Osteoblast (primary cell): ENCODE measurements at places on chromosomes 13 and 19. TPM values are rescaled to one million over a fixed set of nuclear protein-coding genes. Genes with fewer than 3 reads are reported as not detected.

The LILRB3 gene
- not detected in 2 replicates for total RNA-seq

The RASIP1 gene
- 2.1 and 3.6 TPM in 2 replicates for total RNA-seq

The RYR1 gene
- total RNA-seq, result under 0.01 TPM in 2 replicates

The IL12RB1 gene
- 0.29 and 0.72 TPM in 2 replicates for total RNA-seq

The FBN3 gene
- not detected in 2 replicates for total RNA-seq
